ENCODE measurements at places on chromosomes 6 and 20. TPM values are rescaled to one million over a fixed set of nuclear protein-coding genes. Genes with fewer than 3 reads are reported as not detected.

Gene PXDC1
- 50.8 TPM for total RNA-seq

Gene ZNF292
- total RNA-seq, result 13.9 TPM

DNA sequence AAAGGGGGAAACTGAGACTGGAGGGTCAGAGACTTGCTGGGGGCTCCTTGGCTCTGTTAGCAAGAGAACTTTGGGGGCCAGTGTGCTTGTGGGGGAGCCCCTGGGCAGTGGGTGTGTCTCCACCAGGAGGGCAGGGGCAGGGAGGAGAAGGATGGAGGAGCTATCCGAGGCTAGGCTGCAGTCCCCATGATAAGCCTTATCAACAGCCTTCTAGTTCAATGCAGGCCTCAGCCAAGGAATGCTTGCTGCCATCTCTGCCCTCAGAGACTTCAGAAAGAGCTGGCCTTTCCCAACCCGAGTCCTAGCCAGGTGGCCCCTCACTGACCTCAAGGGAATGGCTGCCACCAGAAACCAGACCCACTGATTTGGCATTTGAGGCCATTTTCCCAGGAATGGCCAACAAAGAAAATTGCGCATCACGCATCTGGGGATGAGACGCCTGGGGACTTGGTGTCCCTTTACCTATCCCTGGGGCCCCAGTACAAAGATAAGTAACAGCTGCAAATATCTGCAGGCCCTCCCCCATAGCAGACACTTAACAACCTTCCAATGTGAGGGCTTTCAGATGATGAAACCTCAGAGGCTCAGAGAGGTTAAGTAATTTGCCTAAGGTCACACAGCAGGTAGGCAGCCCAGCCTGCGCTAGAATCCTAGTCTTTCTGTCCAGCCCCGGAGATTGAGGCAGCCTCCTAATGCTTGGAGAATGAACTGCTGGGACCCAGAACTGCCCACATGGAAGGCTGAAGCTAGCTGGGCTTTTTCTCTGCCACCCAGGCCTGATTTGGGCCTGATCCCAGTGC lies 4.9 kb downstream of the TGM2 start:
- DNase-seq, result no peak

DNA sequence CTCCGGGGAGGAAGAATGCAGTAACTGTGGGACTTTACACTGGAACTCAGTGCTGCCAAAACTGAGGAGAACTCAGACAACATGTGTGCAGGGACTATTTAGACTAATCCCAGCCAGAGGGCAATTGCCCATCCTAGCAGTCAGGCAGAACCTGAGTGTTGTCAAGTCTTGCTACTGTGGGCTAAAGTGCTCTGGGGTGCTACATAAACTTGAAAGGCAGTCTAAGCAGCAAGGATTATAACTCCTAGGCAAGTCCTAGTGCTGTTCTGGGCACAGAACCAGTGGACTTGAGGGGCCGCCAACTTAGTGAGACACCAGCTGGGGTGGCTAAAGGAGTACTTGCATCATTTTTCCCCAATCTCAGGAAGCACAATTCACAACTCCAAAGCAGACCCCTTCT lies 363.8 kb upstream of the PTCHD4 start:
- no peak for DNase-seq

DNA sequence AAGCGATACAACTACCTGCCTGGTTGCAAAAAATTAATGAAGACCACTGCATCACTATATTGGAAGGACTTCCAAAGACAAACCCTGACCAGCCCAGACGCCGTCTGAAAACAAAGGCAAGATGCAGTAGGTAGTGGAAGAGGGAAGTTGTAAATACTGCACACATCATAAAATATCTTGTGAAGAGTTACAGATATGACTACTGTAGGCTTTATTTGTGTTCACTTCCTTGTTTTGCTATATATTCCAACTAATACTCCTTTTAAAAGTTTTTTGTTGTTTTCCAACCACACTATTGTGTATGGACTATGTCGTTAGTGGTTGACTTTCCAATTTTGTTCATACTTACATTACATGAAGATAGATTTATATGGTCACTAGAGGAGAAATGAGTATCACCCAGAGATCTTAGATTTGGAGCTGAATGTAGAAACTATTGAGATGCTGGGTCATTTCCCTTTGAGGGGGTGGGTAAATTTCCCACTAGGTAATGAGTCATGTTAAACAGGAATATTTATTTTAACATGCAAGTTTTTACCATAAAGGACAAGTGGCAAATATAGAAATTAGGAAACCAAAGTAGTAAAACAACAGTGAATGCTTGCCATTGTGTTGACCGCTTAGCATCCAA lies 16.6 kb upstream of the TXLNB start:
- no peak for DNase-seq

Gene JPH2
- total RNA-seq, result 3.1 TPM

- DNase-seq, result no peak
These were observed 36.6 kb upstream of the GFOD1 start for GRCh38 chr6:13523826-13524622.

Gene EFCAB8
- total RNA-seq, result not detected

GRCh38 chr20:19449051-19449450 lies 236.6 kb downstream of the SLC24A3 start:
- no peak for DNase-seq

- DNase-seq, result no peak
These were observed 159.2 kb downstream of the UBE3D start for GRCh38 chr6:82906489-82906888.

DNA sequence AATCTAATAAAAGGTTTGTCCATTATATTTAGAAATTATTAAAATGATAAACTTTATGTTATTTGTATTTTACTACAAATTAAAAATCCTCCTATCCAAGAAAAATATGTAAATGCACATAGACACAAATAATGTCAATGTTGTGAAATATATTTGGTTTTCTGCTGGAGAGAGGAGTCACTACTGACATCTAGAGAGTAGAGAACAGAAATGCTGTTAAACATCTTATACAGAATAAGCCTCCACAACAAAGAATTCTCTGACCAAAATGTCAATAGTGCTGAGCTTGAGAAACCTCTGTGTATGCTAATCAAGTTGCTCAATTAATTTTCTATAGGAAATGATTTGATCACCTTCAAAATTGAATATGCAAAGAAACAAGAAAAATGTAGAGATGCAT lies 12.4 kb downstream of the HTR1B start:
- DNase-seq, result no peak

- no peak for DNase-seq
These were observed 113.1 kb downstream of the FYN start for GRCh38 chr6:111759836-111760785.

DNA sequence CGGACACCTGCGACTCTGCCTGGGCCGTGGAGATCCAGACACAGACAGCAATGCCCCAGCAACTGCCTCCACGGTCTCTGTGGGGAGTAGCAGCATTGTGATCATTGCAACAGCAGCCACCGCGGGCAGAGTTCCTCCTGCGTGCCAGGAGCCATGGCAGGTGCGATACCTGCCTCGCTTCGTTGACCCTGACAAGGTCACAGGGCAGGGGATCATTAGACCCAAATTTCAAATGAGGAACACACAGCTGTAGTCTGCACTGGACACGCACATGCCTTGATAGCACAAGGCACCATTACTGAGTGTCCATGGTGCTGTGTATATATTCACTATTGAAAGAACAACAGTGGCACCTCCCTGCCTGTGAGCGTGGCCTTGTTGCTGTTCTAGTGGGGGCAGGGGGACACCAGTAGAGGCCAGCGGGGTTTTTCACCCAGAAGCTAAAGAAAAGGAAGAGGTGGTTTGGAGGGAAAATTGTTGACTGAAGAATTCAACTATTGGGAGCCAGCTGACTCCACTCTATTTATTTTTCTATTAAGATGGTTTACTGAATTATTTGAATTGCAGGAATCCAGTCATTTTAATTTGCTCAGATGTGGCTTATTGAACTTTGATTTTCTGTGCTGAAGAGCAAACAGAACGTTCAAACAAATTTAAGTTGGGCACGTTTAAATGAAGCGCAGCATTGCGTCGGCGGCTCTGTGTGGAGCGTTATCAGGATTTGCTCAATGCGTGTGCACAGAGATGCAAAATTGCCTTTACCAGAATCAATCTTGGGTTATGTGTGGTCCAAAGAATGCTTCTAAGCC lies 60.2 kb upstream of the RPS6KA2 start:
- DNase-seq, result no peak

- DNase-seq, result no peak
These were observed 519 bp downstream of the CBLN4 start for GRCh38 chr20:56004611-56005388.

Gene SUPT3H
- total RNA-seq, result 5.3 TPM

Gene SLC52A3
- 0.03 TPM for total RNA-seq

DNA sequence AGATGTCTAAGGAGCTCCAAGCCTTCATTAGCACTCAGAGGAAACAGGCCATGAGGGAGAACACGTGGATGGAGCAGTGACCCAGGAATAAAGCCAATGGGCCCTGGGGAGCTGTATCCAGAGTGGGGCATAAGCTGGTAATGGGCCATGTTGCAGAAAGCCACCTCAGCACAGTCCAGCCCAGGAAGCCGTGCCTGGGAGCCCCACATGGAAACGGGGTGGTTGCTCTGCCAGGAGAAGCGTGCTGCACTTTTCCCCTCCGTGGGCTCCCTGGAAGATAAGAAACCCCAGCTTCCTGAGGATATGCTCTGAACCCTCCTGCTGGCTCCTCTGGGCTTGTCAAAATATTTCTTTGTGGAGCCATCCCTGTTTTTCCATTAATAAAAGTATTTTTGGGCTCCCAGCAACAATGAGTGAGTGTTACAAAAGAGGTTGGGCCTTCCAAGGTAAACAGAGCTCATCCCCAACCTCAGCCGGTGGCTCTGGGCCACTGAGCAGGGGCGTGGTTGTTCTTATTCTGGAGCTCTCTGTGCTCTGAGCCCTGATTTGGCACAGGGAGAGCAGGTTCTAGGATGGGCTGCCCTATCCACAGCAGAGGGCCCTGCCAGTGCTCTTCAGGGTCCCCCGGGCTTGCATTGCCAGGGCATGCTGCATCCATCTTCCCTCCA lies 31.2 kb upstream of the NFATC2 start:
- DNase-seq, result no peak

GRCh38 chr6:111552241-111552744 lies 53.4 kb downstream of the TRAF3IP2 start:
- DNase-seq, result peak; percentile 81

Gene FOXA2
- total RNA-seq, result 1.2 TPM

Gene CEP85L
- total RNA-seq, result 5.0 TPM

DNA sequence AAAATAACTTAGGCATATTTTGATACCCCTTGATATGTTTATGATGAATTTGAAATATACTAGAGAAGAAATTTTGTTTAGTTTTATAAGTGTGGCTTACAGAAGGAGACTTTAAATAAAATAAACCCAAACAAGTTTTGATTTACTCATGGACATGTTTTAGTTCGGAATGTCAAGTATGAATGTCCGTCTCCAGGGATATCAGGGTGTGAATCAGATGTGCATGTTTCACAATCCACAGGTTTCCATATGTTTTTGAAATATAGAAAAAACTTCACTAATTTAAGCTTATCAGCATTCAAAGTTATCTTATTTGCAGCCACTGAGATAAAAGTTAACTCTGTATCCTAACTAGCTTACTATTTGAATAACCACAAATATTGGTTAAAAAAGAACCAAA lies 51.5 kb downstream of the PLCB1 start:
- DNase-seq, result no peak

Data from A172 (cell line).